ENCODE measurements at places on chromosomes 4 and X. TPM values are rescaled to one million over a fixed set of nuclear protein-coding genes. Genes with fewer than 3 reads are reported as not detected.

- peak; percentile 68 for DNase-seq
Observed at GRCh38 chrX:15471028-15471427, 22.1 kb downstream of the PIR start.

- DNase-seq: no peak
Observed at GRCh38 chrX:2188840-2189239, 311.9 kb downstream of the DHRSX start.

DNA sequence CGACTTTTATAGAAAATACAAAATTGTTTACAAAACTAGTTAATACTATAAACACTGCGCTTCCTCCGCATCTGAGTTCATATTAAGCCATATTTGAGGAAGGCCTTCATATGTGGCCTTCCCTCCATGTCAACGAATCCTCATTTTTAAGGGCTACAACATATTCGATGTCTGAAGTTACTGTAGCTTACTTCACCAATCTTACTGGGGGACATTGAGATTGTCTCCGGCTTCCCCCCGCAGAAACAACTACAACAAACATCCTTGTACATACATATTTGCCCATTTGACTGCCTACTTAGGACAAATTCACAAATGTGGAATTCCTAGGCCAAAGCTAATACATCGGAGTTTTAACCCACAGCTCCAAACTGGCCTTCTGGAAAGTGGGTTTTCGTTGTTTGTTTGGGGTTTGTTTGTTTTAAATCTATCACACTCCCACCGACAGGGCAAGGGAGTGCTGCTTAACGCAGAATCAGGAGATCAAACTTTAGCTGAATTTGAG is 581 bp upstream of the FAM114A1 start:
- no peak for DNase-seq

GRCh38 chr4:155954118-155954685 is 536 bp upstream of the CTSO start:
- no peak for DNase-seq

DNA sequence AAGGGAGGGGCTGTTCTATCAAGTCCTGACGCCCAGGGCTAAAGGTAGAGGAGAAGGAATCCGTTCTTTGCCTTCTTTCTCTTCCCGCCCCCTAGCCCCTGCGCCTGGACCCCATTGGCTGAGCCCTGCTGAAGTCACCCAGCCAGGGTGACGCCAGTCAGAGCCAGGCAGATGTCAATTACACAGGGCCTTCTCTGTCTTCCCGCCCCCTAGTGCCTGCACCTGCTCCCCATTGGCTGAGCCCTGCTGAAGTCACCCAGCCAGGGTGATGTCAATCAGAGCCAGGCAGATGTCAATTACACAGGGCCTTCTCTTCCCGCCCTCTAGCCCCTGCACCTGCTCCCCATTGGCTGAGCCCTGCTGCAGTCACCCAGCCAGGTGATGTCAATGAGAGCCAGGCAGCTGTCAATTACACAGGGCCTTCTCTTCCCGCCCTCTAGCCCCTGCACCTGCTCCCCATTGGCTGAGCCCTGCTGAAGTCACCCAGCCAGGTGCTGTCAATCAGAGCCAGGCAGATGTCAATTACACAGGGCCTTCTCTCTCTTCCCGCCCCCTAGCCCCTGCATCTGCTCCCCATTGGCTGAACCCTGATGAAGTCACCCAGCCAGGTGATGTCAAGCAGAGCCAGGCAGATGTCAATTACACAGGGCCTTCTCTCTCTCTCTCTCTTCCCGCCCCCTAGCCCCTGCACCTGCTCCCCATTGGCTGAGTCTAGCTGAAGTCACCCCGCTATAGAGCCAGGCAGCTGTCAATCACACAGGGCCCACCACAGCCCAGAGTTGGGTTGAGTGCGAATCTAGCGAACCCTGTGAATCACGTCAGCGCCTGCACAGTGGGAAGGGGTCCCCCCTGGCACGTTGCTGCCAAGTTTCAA is 46.4 kb downstream of the ASMT start:
- DNase-seq: peak; percentile 12

- no peak for DNase-seq
Observed at GRCh38 chr4:145217349-145217748, 37.0 kb upstream of the OTUD4 start.

DNA sequence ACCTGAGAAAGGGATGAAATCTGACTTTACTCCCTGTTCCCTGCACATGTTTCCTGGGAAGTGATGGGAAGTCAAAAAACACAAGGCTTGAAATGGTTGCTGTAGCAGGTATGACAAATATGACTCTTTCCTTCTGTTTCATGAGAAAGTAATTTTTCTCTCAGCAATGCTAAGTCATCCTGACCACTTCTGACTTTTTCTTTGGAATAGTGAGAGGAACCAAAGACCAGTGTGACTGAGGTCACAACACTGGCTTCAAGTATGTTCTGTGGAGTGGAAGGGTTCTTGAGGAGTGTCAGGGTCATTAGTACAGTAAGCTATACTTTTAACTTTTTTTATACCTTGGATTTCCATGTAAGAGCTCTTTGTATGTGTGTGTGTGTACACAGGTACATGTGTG is 225.3 kb downstream of the PPP3CA start:
- no peak for DNase-seq

- DNase-seq: no peak
Observed at GRCh38 chrX:112510629-112511028, 169.1 kb downstream of the LHFPL1 start.

GRCh38 chrX:40150503-40150902 is 52.7 kb upstream of the BCOR start:
- no peak for DNase-seq

GRCh38 chr4:11228530-11228929 is 200.2 kb downstream of the HS3ST1 start:
- DNase-seq: peak; percentile 51

- no peak for DNase-seq
Observed at GRCh38 chr4:5828005-5828391, 64.9 kb downstream of the CRMP1 start.

Gene SRPK3
- polyA plus RNA-seq: 0.10 TPM

Gene XK
- 0.26 TPM for polyA plus RNA-seq
